T-helper 17 cell (primary cell): ENCODE measurements at places on chromosomes 7 and 10. TPM values are rescaled to one million over a fixed set of nuclear protein-coding genes. Genes with fewer than 3 reads are reported as not detected.

GRCh38 chr7:47482013-47482875 is 99.7 kb downstream of the TNS3 start:
- no peak for DNase-seq

- DNase-seq, result no peak
Measured at GRCh38 chr7:122972056-122972455, 23.4 kb downstream of the TAS2R16 start.

- DNase-seq, result no peak
Measured at GRCh38 chr7:90841759-90842429, 245.8 kb downstream of the CDK14 start.

DNA sequence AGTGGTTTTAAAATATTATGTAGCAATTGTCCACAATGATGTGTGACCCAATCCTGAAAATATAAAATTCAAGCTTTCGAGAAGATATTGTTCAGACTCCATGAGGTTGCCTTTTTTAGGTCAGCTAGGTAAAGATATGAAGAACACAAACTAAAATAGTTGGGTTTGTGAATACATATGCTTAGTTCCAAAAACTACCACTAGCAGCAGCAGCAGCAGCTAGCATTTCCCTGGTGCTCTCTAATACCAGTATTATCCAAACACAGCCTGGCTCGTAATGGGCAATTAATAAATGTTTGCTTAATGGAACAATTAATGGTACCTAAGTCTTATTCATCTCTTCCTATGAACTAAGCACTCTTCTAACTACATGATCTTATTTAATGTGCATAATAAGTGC is 362.5 kb downstream of the MALRD1 start:
- no peak for DNase-seq

The VAX1 gene
- not detected for total RNA-seq

The GSDME gene
- not detected for total RNA-seq
